ENCODE measurements at places on chromosomes 4 and X.

DNA sequence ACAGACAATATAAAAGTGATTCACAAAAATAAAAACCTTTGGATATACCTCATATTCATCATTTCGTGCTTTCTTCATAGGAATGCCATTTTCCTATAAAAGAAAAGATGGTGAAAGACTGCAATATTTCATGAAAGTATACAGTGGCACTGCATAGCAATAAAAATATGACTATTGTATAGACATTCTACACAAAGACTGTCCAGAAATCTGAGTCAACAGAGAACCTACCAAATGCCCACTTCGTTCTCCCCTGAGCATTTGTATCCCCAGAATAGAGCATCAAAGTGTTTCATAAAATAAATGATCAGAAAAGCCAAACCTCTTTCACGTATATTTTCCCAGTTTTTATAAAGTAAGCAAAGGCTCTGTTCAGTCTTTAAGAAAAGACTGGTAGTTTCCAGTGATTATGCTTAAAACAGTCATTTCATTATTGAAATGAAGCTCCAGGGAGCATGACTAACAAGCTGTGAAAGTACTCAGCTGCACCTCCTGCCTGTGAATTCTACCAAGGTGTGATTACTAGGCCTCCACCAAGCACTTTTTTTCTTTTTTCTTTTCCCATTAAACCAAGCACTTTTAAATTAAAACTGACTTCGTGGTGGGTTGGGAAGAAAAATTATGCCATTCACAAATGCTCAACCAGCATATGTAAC is 20.2 kb downstream of the PPA2 start:
- no peak for DNase-seq

DNA sequence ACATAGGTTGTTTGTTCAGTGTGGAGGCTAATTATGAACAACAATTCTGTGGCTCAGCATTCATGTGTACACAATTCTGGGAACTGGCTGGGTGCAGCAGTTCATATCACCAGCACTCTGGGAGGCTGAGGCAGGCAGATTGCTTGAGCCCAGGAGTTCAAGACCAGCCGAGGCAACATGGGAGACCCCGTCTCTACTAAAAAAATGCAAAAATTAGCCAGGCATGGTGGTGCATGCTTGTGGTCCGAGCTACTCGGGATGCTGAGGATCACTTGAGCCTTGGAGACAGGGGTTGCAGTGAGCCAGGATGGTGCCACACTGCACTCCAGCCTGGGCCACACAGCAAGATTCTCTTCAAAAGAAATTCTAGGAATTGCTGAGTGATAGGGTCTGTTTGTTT is 4.5 kb upstream of the PPP2R2C start:
- no peak for DNase-seq

DNA sequence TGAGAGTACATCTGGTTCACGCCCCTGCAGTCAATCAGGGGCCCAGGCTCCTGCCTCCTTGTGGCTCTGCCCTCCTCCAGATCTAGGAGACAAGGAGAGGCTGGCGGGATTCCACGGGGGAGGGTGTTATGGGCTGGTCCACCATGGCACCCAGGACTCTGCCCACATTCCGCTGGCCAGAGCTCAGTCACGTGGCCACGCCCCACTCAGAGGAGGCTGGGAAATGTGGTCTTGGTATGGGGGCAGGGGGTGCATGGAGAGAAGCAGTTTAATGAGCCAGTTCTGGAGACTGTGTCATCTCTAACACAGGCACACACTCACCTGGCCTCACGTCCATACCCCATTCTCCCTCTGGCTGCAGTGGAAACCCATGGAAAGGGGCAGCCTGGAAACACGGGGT is 31.5 kb upstream of the PSAPL1 start:
- DNase-seq = no peak

DNA sequence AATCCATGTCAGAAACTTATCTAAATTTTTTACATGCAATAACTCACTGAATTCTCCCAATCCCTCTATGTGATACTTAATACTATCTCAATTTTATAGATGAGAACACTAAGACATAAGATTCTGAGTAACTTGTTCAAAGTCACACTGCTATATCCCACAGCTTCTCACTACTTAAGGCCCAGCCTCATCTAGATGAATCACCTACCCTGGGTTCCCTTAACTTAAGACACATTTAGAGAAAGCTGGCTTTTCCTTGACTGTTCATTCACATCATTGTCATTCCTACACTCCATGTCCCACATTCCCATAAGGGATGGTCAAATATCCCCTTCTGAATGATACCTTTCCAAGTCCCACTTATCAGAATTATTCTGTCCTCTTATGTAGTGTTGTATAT is 21.0 kb downstream of the TNIP3 start:
- DNase-seq = no peak

GRCh38 chrX:20322887-20323286 is 56.2 kb upstream of the RPS6KA3 start:
- no peak for DNase-seq

GRCh38 chr4:53023677-53024299 is 161.7 kb downstream of the RASL11B start:
- DNase-seq = no peak

GRCh38 chr4:95606739-95607138 is 58.0 kb upstream of the UNC5C start:
- no peak for DNase-seq

DNA sequence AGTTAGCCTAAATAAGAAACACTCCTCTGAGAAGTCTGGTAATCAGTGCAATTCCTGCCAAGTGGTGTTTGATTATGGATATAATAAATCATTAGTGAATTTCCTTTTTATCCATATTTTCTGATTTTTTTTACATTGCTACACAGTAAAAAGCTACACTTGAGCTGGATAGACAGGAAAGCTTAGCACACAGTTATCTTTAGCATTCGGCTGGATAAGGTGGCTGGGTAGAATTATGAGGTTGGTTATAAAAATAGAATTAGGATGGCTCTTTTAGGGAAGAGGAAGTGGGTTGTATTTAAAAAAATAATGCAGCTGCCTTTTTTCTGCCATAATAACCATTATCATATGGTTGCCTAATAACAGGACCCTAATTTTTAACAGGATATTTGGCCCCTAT is 460.6 kb downstream of the NAF1 start:
- DNase-seq = no peak

GRCh38 chr4:77194366-77194765 is 37.4 kb downstream of the CCNG2 start:
- DNase-seq = no peak

DNA sequence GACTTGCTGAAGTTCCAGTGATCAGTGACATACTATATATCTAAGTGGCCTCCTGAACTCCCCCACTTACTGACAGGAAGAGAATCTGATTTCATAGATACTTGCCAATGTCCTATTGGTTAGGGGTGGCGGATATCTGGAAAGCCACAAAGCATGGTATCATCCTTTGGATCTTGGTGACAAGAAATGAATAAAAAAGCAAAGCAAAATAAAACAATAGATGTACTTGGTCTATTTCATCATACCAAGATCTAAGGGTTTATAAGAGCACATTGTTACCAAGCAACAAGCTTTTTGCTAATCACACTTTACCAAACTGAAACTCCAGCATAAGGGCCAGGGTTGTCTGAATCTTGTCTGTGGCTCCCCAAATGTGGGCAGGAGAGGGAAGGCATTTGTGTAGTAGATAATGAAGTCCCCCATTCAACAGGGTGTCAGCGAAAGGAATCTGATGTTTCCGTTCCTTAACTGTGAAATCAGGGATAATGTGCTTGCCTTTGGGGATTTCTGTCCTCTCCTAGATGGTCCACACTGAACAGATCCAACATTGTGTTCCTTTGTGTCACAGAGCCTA is 125.0 kb upstream of the SMIM10 start:
- DNase-seq = no peak

GRCh38 chr4:73447671-73448070 is 11.7 kb downstream of the AFP start:
- no peak for DNase-seq

DNA sequence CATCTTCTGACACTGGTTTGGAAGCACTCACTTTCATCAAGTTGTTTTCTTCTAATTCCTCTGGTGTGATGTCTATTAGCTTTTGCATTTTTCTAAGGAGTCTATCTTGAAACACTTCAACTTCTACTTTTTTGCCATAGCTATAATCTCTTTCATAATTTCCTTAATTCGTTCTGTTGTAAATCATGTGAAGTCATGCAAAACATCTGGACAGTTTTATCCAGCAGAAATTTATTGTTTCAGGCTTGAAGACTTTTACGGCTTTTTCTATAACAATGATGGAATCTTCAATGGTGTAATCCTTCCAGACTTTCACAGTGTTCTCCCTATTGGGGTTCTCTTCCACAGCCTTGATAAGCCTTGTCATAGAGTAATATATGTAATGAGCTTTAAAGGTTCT is 74.9 kb upstream of the PABPC4L start:
- DNase-seq = no peak

GRCh38 chrX:102727761-102728160 is 7.2 kb downstream of the GPRASP3 start:
- no peak for DNase-seq

GRCh38 chr4:122555216-122555615 is 65.7 kb downstream of the IL21 start:
- DNase-seq = no peak

GRCh38 chr4:12884846-12885796 is 599.0 kb downstream of the RAB28 start:
- DNase-seq = no peak

GRCh38 chr4:95506264-95506663 is 42.5 kb downstream of the UNC5C start:
- DNase-seq = no peak

DNA sequence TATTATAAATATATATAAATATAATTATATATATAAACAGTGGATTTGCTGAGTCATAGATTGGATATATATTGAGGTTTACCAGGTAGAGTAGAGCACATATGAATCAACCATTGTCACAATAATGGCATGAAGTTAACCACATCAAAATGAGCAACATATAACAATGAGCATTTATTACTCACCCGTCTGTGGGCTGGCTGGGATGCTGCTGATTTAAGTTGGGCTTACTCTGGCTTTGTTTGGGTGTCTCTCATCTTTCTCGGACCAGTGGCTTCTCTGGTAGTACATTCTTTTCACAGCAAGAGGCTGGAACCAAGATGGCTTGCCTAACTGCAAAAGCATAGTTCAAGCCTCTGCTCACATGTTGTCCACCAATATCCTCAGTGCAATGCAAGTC is 111.7 kb upstream of the TAPT1 start:
- DNase-seq = no peak

- no peak for DNase-seq
Measured at GRCh38 chr4:112898357-112899141, 150.9 kb upstream of the ANK2 start.

GRCh38 chr4:58564695-58565475 is 1454.7 kb upstream of the IGFBP7 start:
- DNase-seq = no peak

- no peak for DNase-seq
Measured at GRCh38 chr4:2652415-2653160, 103.5 kb downstream of the TNIP2 start.

GRCh38 chr4:112075129-112075753 is 70.0 kb upstream of the FAM241A start:
- DNase-seq = no peak

- DNase-seq = no peak
Measured at GRCh38 chrX:47586043-47586787, 4.0 kb downstream of the TIMP1 start.

DNA sequence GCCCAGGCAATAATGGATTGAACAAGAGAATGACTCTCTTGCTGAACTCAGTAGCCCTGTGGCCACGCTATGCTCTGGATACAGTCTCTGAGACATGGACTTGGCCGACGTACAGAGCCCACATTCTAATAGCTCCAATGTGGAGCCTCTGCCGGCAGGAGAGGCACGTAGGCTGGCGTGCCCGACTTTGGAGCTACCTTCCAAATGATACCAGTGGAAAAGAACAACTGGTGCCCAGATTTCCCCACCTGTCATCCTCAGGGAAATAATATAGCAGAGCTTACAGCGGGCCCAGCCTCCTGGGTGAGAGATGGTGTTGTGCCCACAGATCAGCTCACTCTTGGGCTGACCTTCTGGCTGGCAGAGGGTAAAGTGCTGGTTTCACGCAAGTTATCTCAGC is 10.6 kb downstream of the NDP start:
- no peak for DNase-seq

DNA sequence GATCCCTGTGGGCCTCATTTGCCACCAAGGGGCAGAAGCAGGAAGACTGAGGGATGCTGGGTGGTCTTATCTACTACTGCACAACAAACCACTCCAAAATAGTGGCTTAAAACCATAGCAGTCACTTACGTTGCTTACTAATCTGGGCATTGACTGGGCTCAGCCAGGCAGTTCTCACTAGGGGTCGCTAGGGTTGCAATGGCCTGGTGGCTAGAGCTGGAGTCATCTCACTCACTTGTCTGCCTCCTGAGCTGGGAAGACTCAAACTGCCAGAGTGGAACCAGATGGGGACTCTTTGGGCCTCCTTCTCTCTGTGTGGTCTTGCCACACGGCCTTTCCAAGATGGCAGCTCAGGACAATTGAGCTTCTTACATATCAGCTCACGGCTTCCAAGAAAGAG is 216.3 kb upstream of the BCOR start:
- no peak for DNase-seq

DNA sequence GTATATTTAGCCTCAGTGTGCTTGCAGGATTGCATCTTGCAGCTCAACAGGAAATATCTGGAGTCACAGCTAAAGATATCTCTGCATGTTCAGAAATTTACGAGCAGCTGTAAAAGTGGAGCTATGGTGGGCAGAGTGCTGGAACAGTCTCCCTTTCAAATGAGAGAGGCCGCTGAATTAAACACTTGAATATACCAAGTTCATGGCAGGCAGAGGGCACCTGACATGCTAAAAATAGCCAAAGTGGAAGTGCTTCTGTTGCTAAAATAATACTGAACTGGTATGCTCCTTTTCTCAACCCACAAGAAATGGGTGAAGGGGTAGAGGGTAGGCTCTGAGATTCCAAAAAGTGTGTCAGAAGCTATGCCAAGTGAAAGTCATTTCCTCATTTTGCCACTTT is 98.1 kb downstream of the MGST2 start:
- DNase-seq = no peak

GRCh38 chrX:13638021-13638420 is 14.9 kb upstream of the TCEANC start:
- DNase-seq = no peak

GRCh38 chr4:156558373-156559025 is 413.1 kb downstream of the PDGFC start:
- DNase-seq = no peak

GRCh38 chr4:115906428-115906827 is 793.0 kb upstream of the NDST4 start:
- DNase-seq = no peak

- DNase-seq = no peak
Measured at GRCh38 chr4:77120886-77121508, 36.0 kb upstream of the CCNG2 start.

DNA sequence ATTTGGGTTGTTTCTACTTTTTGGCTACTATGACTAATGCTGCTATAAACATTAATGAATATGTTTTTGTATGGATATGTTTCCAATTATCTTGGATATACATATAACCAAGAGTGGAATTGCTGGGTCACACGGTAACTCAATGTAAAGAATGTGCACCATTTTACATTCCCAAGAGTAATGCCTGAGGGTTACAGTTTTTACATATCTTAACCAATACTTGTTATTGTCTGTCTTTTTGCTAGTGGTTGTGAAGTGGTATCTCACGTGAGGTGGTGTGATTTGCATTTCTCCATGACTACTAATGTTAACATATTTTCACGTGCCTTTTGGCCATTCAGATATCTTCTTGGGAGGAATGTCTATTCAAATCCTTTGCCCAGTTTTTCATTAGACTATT is 200.3 kb upstream of the MAB21L2 start:
- no peak for DNase-seq

- DNase-seq = no peak
Measured at GRCh38 chrX:130173190-130173895, 1.6 kb downstream of the RAB33A start.

- DNase-seq = no peak
Measured at GRCh38 chr4:4776335-4776734, 83.1 kb upstream of the MSX1 start.

Measured in T-helper 9 cell (primary cell).